ENCODE measurements at places on chromosomes 5 and 9.

- DNase-seq, result peak; percentile 79
Observed at GRCh38 chr9:36398745-36399144, 1.3 kb downstream of the RNF38 start.

- DNase-seq, result no peak
Observed at GRCh38 chr5:135942202-135942771, 12.5 kb downstream of the LECT2 start.

GRCh38 chr5:57414857-57415256, 67.8 kb downstream of the ACTBL2 start:
- no peak for DNase-seq

- DNase-seq, result no peak
Observed at GRCh38 chr5:172178301-172178987, 9.6 kb downstream of the STK10 start.

GRCh38 chr5:55894135-55894534, 43.0 kb downstream of the IL31RA start:
- no peak for DNase-seq

- peak; percentile 33 for DNase-seq
Observed at GRCh38 chr5:53820119-53820801, 259.8 kb downstream of the NDUFS4 start.

DNA sequence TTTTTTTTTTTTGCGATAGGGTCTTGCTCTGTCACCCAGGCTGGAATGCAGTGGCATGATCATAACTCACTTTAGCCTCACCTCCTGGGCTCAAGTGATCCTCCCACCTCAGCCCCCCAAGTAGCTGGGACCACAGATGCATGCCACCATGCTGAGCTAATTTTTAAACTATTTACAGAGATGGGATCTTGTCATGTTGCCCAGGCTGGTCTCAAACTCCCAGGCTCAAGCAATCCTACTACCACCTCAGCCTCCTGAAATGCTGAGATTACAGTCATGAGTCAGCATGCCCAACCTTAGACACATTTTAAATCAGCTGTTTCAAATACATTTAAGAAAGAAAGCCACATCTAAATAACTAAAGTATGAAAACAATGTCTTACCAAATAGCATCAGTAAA, 439.0 kb downstream of the EBF1 start:
- peak; percentile 61 for DNase-seq

DNA sequence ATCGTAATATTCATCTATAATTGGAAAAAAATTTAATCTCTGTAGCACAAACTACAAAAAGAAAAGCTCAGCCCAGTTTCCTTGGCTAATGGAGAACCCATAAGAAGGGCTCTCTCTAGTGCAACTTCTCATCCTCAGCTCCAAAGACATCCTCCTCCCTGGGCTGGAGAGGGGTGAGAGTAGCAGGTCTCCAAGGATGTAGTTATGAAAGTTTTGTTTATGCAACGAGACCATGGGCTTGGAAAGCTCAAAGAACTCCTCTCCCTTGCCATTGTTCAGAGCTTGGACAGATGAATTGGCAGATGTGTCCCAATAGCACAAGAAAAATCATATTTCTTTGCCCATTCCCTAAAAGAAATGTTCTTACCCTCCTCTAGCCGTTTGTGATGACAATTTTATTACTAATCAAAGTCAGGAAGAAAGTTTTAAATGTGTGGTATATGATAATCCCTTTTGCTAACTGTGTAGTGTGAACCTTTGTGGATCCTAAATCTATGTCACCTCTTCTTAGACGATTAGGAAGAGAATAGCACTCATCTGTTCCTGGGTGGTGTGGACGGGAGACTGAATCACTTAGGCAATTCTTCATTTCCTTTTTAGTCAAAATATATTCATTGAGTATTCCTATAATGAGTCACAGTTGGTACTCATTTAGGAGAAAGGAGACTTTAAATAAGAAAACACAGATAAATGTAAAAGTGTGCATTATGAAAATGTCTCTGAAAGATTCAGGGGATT, 52.2 kb downstream of the GARNL3 start:
- peak; percentile 49 for DNase-seq

DNA sequence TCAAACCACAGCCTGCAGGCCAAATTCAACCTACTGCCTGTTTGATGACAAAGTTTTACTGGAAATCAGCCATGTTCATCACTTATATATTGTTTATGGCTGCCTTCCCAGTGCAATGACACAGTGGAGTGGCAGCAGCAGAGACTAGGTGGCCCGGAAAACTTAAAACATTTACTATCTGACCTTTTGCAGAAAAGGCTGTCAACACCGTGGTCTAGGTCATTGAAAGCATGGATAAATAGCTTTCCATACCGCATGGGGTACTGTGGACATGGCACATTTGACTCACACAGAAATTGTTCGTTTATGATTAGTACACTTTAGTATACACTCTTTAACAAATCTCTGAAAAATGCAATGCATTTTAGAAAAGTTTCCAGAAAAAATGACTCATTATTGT, 298.3 kb upstream of the EFNA5 start:
- peak; percentile 77 for DNase-seq

DNA sequence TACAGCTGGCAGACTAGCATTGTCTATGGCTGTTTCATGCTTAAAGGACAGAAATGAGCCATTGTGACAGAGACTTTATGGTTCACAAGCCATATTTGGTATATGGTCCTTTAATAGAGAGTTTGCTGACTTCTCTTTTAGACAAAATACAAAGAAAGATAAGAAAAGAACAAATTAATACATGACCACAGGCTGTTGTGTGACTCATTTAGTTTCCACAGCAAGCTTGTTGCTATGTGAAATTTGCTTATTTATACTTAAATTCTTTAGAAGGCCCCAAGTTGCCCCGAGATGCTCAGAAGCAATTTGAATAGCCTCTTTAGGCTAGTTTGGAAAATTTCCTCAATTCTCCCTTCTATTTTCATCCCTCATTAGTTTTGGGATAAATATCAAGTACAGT, 315.3 kb upstream of the RPS23 start:
- DNase-seq, result peak; percentile 28

DNA sequence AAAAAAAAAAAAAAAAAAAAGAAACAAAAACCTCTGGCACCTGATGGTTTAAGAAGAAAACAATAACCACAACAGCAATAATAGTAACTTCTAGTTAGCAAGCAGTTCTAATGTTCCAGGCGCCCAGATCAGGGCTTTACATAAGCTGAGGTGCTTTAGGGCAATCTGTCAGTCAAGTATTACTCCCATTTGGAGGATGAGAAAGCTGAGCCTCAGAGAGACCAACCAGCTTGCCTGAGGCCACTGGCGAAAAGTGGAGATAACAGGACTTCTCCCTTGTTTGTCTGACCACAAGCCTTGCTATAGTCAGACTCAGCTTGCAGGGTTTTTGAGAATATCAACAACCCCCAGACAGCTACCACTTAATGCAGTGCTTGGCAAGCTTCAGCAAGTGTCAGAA, 83.5 kb upstream of the BOD1 start:
- DNase-seq, result no peak

- peak; percentile 77 for DNase-seq
Observed at GRCh38 chr5:67693956-67694809, 497.6 kb upstream of the CD180 start.

DNA sequence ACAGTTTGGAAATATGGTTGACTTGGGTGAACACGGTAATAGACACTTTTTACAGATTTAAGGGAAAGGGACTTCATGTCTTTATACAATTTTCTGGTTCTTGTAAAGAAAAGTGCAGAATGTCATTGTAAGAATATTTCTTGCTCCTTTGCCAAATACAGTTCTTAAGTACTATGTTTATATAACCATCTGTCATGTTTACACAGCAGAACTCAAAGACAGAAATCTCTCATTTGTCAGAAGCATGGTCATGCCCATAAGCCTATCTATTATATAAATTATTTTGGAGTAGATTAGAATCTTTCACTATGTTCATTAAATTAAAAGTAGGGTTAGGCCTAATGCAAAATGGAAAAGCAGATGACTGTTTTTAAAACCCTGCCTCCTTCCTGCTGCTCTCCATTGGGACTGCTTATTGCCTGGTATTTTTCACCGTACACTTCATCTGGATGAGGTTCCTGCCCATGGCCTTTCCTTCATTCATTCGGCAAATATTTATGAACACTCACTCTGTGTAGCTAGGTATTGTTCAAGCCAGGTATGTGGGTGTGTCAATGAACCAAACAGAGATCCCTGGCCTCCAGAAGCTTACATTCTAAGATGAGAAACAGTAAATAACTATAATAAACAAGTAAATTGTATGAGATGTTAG, 558.1 kb downstream of the NR2F1-AS1 start:
- peak; percentile 48 for DNase-seq

GRCh38 chr9:5265939-5266338, 34.7 kb downstream of the INSL4 start:
- DNase-seq, result no peak

DNA sequence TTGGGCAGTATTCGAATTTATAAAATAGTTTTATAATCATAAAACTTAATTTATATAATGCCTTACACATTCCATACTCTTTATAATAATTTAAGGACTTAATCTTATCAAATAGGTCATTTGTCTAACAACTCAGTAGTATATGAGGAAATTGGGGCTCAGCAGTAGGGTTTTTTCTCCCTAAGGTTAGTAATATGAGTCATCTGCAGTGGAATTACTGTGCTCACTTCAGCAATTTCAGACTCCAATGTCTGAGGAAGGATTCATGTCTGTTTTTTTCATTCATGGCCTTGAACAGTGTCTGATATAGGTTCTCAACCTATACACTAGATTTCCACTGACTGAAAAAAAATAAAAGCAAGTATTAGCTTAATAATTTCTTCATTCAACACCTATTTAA, 7.4 kb downstream of the DMRTA1 start:
- DNase-seq, result no peak

- no peak for DNase-seq
Observed at GRCh38 chr9:136961279-136962065, 9.4 kb downstream of the LCN12 start.

DNA sequence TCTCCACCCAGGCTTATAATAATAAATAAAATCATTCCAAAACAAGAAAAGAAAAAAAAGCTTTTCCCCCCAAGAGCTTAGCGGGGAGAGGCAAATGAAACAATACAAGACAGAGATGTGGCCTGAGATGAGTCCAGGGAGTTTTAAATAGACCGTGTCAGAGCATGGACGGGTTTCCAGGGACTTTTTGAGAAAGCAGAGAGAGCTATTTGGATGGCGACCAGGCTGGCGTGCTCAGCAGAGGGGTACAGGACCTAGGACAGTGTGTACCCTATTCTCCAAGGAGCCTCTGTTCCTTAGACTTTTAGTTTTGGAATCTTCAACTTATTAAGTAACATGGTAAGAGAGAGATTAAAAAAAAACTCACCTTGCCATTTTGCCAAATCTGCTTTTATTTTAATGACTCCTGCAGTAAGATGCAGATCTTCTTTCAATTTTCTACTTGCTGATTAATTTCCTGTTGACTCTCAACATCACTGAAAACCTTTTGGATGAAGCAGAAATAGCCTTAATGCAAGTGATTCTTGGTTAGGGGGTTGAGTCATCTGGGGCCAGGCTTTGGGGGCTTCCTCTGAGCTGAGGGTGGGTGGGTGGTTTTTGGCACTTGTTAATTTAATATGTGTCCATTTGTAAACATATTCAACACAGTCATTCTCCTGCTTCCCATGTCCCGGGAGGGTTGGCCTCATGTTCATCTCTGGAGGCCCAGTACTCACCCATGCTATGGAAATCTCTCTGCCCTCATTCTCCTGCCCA, 49.6 kb upstream of the OSMR start:
- peak; percentile 47 for DNase-seq

- no peak for DNase-seq
Observed at GRCh38 chr9:133987446-133987788, 4.7 kb downstream of the VAV2 start.

- no peak for DNase-seq
Observed at GRCh38 chr9:132404228-132404881, 2.3 kb downstream of the TTF1 start.

- no peak for DNase-seq
Observed at GRCh38 chr9:83681490-83681889, 26.3 kb downstream of the UBQLN1 start.

GRCh38 chr9:125820100-125820804, 73.1 kb downstream of the PBX3 start:
- DNase-seq, result peak; percentile 21

DNA sequence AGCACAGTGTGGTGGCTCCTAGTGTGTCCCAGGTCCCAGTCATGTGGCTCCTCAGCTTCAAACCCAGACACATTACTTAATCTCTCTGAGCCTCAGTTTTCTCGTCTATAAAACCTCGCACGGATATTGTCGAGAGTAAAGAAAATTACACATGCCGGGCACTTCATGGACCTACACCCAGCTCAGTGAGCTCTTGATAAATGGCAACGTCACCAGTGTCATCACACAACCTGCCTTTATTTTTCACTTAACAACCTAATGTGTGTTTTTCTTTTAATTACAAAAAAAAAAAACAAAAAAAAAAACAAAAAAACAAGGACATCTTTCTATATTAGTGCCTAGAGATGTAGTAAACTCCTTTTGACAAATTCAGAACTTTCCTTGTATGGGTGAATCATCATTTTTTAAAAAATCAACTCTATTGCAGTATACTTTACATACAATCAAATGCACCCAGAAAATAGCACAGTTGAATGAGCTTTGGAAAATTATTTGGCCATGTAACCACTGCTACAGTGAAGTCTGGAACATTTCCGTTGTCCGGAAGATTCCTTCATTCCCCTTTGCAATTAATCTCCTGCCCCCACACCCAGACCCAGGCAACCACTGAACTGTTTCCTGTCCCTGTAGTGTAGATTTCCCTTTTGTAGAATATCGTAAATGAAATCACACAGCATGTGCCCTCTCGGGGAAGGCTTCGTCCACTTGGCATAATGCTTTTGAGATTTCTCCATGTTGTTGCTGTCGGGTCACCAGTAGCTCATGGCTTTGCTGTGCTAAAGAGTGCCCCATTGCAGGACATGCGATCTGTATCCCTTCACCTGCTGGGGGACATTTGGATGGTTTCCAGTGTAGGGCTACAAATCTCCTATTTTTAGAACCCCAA, 100.4 kb upstream of the LARP1 start:
- no peak for DNase-seq

DNA sequence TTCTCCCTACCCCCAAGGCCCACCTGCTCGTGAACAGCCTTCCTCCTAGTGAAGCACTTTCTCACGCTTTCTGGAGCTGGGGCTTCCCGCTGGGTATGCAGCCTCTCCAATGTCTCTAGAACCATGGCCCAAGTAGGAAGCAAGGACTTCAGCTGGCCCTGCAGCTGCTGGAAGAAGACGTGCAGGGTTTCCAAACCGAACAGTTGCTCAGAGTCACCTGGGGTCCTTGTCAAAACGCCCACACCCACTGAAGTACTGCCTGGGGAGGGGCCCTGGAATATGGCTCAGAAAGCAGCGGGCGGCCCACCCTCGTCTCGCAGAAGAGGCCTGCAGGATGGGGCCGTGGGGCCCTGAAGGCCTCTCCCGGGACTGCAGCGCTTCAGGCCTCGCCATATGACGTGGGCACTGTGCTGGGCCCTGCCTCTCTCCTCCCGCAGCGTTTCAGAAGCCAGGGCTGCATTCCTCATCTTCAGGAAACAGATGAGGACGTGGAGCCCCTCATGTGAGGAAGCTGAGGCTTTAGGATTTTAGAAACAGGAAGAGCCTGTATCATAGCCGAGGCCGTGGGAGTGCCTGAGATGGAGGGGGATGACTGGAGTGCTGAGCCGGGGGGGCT, 116.0 kb upstream of the LMX1B start:
- DNase-seq, result no peak

All from EH (cell line).